NCI-H345 (cell line): ENCODE measurements at places on chromosomes 5 and 9.

DNA sequence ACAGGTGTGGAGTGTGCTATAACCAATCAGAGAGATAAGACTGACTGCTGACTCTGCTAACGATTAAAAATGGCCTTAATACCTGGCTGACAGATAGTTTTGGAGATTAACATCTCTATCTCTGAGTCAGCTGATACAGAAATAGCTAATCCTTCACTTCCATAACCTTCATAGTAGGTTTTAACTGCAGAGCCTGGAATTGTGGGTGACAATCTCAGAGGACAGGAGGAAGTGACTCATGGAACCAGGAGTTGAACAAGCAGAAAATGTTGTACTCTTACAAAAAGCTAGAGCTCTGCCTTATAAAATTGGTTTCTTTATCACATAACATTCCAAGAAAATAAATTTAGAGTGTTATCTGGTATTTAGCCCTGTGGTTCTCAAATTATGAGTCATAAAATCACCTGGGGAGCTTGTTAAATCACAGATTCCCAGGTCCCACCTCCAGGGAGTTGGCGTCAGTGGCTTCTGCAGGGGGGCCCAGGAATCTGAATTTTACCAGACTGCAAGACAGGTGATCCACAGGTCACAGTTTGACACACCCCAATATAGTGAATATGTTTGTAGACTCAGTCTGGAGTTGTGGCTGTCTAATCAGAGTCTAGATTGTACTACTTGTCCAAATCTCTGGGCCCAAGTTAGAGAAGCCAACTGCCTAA lies 44.4 kb upstream of the AFAP1L1 start:
- DNase-seq = no peak

DNA sequence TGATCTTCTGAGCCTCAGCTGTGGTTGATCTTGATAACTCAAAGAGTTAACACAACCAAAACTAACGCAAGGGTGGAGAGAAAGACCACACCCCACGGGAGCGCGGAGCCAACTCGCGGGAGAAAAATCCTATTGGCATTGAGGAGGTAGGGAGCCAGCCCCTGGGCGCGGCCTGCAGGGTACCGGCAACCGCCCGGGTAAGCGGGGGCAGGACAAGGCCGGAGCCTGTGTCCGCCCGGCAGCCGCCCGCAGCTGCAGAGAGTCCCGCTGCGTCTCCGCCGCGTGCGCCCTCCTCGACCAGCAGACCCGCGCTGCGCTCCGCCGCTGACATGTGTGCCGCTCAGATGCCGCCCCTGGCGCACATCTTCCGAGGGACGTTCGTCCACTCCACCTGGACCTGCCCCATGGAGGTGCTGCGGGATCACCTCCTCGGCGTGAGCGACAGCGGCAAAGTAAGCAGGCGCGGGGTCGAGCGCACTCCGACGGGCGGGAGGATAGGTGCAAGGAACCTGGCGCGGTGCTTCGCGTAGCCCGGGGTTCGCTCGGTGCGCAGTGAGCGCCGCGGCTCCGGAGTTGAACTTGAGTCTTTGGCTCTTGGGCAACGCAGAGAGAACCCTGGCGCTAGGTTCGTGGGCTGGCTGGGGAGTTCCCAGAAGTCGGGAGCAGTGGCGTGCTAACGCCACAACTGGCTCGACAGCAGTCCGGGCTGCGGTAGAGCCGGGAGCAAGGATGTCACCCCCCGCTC lies at the start of gene GDA:
Gene GDA, plus strand, starts transcription at position 210 of the 745 bp plus-strand sequence. Its CDS starts 120 bp downstream, at position 330.
- no peak for DNase-seq

DNA sequence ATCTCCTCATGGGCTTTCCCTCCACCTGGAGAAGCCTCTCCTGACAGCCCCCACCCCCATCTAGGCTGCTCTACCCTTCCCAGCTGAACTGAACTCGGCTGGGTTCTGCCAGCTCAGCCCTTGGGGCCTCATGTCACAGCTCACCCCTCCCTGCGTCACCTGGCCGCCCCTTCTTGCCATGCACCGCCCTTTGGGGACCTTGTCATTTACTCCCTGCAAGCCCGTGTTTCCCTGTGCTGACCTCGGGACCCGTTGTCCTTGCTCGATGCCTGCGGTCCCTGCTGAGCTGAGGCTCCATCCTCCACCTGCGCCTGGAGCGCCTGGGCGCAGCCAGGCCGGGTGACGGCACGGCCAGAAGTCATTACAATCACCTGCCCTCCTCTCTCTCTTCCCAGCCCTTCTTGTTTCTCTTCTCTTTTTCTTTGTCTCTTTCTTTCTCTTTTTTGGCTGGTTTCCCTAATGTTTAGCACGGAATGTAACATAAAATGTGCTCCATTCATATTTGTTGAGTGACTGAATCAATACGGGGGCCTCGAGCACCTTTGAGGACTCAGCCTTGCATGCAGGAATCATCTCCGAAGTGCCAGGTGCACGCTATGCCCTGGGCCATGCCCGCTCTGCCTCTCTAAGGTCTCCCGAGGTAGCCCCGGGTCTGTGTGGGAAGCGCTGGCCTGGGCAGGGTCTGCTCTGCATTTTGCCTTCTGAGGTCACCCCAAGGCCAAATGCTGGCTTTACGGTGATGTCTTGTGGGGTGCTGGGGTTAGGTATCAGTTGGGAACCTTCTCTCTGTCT lies 48.1 kb upstream of the COL5A1 start:
- peak; percentile 75 for DNase-seq

GRCh38 chr5:57004800-57005199 lies 52.9 kb upstream of the MIER3 start:
- DNase-seq = no peak

DNA sequence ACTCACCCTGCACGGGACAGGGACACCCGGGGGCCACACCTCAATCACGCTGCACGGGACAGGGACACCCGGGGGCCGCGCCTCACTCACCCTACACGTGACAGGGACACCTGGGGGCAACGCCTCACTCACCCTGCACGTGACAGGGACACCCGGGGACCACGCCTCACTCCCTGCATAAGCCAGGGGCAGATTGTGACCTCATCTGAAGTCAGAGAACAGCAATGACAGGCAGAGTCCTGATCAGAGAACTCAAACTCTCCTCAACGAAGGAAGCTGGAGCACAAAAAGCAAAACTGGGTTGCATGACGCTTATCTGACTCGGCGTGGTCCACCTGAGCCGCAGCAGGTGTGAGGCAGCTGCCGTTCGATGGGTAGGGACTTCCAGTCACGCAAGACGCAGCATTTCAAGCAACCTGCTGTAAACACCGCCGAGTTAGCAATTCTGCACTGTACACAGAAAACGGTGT lies 3.2 kb downstream of the TERT start:
- peak; percentile 29 for DNase-seq

DNA sequence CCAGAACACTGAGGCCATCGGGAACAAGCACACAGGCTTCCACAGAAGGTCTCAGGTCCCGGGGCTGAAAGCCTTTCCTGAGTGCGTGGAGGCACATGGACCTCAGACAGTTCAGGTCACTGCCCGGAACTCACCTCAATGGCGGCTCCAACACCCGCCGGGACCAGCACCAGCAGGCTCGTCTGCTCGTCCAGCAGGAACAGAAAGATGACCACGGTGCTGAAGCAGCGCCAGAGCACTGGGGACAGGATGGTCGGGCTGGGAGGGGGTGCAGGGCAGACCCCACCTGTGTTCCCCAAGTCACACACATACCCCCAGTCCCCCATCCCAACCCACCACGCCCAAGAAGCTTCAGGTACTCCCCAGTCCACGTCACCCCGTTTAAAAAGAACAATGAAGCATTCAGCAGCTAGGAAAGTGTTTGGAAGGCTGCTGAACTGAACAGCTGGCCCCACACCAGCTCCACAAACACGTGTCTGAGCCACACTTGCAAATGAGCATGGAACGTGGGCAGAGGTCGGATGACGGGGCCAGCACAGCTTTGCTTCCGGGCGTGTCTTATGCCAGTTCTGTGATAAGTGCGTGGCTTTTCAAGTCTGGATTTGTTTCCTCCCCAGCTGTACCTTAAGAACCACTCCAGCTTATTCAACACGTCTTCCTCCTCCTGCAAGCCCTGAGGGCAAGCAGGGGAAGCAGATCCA lies 14.6 kb downstream of the CLPTM1L start:
- no peak for DNase-seq

GRCh38 chr5:92019376-92019990 lies 636.4 kb upstream of the ARRDC3 start:
- no peak for DNase-seq

DNA sequence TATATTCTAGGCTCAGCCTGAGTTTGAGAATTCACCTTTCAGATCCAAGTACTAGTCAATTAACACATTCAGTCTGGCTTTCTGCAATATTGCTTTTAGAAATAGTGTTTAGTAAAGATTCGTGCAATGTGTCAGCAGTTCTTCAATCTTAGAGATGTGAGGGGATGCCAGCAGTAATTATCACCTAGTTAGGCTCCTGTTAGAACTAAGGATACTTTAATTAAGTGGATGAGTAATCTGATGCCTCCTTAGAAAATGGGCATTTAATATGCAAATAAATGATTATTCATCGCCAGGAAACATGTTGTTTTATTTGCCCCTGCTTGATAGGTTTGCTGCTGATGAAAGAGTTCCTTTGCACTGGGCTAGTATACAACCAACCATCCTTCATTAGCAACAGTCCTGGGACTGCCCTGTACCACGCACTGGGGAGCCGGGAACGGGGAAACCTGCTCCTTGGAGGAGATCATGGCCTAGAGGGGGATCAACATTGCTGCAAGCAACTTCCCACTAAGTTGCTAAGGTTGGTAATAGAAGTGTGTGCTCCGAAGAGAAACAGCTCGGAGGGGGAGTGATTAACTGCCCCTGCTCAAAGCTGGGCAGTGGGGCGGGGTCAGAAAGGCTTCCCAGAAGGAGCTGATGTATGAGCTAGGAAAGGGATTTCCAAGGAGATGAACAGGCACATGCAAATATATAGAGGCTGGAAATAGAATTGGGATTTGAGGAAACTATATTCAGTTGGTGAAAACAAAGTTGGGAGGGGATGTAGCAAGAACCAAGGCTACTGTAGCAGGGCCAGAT lies 231.8 kb downstream of the DRD1 start:
- DNase-seq = no peak

GRCh38 chr5:72468606-72469005 lies 38.6 kb downstream of the ZNF366 start:
- DNase-seq = no peak

DNA sequence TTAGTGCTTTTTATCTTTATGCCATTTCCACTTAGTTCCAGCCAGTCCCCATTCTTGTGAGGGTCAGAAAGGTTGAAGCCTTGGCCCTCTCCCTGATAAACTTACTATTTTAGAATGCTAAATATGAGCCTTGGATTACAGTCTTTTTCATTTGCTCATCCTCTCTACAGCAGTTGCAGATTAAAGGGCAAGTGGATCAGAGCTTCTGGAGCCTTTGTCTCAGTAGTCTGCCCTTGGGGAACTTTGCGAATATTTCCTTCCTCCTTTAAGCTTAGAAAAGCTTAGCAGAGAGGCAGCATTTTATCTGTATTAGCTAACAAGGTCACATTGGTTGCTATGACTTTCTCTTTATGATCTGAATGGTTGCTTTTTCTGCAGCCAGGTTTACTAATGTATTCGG lies 11.5 kb downstream of the FSD1L start:
- DNase-seq = no peak

DNA sequence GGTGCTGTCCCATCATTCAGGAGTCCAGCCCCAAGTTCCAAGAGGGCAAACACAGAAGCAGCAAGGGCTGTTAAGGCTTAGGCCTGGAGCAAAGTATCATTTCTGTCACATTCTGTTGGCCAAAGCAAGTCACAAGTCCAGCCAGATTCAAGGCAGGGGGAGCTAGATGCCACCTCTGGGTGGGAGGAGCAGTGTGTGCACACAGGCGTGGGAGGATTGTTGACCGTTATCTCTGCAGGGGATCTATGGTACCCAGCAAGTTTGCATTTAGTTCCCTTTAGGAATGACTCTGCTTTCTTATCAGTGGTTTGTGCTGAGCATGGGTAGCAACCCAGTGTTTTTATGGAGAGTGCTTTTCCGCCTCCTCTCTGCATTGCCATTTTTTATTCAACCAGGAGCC lies 278.9 kb downstream of the NR3C1 start:
- DNase-seq = peak; percentile 14

- DNase-seq = peak; percentile 66
Measured at GRCh38 chr5:147310059-147310704, 75.4 kb downstream of the STK32A start.

DNA sequence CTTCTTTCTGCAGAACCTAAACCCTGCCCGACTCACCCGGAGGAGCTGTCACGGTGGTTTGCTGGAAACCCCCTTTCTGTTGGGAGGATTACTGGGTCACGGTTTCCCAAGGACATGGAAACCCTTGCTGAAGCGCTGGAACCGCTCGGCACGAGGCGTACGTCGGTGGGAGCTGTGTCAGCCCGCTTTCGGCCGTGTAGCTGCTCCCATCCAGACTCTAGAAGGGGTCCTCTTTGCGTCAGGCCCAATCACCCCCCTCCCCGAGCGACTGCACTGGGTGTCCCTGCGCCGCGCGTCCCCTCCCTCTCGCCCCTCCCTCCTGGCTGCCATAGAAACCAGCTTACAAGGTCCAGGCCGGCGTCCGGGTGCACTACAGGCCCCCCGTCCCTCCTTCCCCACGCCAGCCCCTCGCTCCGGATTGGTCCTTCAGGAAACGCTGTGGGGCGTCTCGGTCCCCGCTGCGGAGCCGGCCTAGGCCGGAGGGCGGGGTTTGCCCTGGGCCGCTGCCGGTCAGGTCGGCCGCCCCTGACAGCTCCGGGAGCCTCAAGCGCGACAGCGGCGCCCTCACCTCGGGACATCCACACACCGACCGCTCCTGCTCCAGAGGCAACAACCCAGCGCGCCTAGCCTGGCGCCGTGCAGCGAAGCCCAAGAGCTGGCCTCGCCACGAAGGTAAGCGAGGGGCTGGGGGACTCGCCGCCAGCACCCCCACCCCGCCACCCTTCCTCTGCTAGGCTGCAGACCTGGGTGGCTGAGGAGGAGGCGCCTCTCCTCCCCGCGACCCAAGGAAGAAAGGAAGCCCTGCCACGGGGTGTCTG lies at the start of gene NIM1K:
Gene NIM1K, plus strand, starts transcription at position 486 of the 818 bp plus-strand sequence. CDS start 53,551 bp downstream, outside the sequence.
- DNase-seq = peak; percentile 37

GRCh38 chr9:136439481-136440408 lies at the start of gene INPP5E:
Gene INPP5E, minus strand, starts transcription at chr9:136439845. Its CDS starts 426 bp downstream, at chr9:136439419.
- peak; percentile 75 for DNase-seq

GRCh38 chr5:56070851-56071465 lies 76.2 kb upstream of the IL6ST start:
- no peak for DNase-seq

DNA sequence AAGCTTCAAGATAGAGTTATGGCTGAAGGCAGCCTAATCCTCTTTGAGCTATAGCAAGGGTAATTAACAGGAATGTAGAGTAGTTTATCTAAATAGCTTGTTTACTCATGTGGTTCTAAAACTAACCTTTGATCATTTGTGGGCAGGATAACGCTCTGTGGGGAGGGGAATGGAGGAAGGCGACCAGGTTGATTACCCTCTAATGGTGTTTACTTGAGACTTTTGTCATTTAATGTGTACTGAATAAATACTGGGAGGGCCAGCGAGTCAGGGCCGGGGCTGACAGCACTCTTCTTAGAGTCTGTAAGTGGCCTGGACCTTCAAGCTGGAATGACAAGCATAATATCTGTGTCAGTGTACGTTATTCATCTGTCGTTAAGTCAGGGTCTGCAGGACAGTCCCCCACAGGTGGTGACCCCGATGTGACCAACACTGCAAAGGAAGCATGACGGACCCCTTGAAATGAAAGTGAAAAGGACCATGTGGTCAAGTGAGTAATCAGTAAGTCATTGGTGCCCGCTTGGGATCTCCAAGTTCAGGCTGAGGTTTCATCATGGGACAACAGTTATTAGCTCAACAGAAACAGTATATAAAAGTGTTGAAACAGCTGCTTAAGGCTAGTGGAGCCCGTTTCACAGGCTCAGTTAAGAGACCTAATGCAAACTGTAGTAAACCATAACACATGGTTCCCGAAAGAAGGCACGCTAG lies 162.6 kb downstream of the CPLANE1 start:
- no peak for DNase-seq

GRCh38 chr5:126354012-126354857 lies 69.0 kb upstream of the GRAMD2B start:
- peak; percentile 41 for DNase-seq

- no peak for DNase-seq
Measured at GRCh38 chr5:177997319-177997670, 1.3 kb upstream of the PROP1 start.
